ENCODE measurements at places on chromosomes 4 and X.

- DNase-seq = no peak
Measured at GRCh38 chr4:134510544-134510943, 309.0 kb upstream of the PABPC4L start.

DNA sequence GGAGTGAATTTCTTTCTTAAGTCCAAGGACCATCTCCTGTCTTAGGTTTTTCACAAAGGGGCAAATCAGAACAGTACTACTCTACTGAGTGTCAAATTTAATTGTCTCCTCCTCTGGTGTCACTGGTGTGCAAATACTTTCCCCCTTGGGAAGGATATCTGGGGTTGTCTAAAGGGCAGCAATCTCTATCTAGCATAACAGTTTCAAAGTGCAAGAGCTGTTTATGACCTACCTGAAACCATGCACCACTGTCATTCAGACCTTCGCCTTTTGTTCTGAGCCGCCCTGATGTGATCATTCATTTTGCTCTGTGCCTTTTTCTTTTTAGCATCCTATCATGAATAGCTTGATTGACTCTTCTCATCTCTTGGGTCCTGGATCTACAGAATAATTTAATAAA is 39.3 kb downstream of the IL1RAPL1 start:
- DNase-seq = no peak

DNA sequence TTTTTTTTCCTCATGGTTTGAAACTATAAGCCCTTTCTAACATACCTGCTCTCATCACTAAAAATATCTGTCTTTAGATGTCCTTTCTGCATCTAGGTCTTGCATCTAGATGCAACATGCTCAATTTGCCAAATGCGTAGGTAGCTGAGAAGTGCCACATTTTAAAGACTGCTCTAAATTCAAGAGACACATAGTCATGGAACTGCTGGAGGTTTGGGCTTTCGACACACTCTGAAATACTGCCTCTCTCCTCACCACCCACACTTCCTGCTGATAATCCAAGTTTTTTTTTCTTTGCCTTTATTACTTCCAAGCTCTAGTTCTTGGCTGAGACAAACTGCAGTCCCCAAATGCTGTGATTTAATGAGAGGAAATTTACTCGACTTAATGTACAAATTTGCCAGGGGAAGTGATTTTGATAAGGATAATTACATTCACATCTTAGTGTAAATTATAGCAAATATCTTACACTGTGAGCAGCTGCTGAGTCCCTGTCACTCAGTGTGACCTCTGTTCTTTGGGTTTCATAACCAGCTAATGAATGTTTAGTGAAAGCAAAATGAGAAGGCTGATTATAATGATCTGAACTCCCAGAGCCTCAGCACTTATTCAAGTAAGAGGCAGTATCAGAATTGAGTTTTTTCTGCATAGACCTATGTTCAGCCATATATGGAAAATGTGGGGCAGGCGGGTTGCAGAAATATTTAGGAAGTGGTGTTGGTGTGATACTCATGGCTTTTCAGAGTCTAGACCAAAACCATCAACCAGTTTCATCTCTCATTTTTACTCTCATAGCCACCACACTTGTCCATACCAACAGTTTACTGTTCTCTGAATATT is 31.3 kb downstream of the DRD5 start:
- no peak for DNase-seq

DNA sequence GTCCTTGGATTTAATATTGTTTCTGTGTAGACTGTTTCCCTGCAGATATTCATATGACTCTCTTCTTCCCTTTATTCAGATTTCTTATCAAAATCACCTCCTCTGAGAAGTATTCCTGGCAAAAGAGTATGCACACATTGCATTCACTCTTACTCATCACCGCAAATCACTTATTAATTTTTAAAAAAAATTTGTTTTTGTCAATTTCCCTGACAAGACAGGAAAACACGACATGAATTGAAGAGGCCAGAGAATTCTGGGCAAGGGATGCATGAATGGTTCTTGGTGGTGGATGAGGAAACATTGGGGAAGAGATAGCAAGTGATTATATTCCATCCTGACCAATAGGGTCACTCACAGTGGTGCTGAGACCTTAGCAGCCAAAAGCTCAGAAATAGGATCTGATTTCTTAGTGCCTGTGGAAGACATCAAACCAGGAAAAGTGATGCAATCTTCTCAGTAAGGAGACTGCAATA is 522.5 kb upstream of the AGA start:
- DNase-seq = no peak

- no peak for DNase-seq
Measured at GRCh38 chr4:78074759-78075158, 17.6 kb downstream of the FRAS1 start.

DNA sequence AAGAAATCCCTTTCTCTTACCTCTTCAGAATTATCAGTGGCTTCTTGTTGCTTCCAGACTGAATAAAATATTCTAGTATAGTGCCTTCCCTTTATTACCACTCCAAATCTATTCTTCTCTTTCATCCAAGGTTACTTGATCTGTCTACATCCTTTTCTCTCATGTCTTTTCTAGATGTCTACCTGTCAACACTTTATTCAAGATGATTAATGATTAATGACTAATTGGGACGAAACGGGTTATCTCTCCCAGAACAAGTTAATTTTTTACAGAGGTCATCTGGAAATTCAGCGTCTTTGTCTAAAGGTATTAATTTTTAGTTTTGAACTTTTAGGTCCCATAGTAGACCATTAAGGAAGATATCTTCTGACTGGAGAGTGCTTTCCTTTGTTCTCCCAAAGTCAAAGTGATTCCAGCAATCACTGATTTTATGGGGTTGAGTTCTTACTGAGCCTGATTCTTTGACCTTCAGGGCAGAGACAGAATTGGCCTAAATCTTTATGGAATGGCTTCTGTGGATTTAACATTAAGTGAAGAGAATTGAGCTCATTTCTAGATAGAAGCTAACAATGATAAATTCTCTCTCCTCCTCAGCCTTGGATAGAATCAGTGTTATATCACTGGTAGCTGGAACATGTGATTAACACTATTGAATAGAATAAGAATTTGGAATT is 335.4 kb upstream of the TEX13C start:
- no peak for DNase-seq

DNA sequence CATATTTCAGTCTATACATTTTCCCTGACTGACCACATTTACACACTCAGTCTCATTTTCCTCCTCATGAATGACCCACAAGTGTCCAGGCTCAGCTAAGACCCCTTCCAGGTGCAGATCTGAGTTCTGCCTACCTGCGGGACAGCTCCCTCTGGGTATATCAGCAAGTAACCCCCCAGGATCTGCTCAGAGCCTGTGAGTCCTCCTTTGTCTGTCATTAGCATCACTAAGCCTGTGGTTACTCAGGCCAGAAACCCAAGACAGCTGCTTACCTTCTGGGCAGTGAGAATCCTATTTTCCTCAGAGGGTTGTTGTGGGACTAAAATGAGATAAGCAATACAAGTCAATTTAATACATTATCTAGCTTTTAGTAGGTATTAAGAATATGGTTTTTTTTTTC is 487.6 kb upstream of the BOD1L1 start:
- DNase-seq = no peak

- no peak for DNase-seq
Measured at GRCh38 chr4:54632537-54632936, 25.2 kb upstream of the KIT start.

- DNase-seq = no peak
Measured at GRCh38 chr4:138241281-138242075, 671 bp downstream of the SLC7A11 start.

GRCh38 chrX:151692825-151693224 is 2.4 kb upstream of the PRRG3 start:
- DNase-seq = no peak

DNA sequence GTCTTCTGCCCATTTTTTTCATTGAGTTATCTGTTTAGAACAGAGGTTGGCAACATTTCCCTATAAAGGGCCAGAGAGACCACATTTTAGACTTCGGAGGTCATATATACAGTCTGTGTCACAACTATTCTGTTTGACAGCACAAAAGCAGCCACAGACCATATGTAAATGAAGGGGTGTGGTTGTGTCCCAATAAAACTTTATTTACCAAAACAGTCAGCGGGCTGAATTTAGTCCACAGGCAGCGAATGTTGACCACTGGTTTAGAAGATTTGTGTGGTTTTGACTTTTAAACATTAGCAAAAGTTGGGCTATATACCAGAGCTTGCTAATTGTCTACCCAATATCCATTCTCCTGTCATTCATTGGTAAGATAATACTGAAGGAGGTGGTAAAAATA is 150.8 kb downstream of the AMELX start:
- no peak for DNase-seq

DNA sequence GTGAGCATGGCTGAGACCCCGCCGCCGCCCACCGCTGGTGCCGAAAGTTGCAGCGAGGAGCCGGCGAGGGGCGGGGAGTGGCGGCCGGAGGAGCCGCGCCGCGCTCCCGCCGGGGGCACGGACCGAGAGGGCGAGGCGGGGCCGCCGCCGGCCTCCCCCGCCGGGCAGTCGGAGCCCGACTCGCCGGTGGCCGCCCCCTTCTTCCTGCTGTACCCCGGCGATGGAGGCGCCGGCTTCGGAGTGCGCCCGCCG is 16.5 kb downstream of the UTP3 start:
- no peak for DNase-seq

DNA sequence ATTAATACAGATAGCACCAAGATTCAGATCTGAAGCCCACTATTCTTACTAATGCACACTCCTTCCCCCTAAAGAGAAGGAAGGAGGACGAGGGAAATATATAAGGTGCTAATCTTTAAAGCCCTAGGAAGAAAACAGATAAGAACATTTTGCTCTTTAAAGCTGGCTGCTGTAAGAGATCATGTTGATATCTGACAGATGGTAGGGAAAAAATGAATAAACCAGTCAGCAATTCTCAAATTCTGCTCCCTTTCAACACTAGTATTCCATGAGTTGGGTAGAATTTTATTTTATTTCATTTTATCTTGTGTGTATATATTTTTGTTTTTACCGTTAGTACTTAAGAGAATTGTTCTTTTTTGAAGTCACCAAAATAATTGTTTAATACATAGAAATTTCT is 19.2 kb downstream of the OTC start:
- DNase-seq = no peak

DNA sequence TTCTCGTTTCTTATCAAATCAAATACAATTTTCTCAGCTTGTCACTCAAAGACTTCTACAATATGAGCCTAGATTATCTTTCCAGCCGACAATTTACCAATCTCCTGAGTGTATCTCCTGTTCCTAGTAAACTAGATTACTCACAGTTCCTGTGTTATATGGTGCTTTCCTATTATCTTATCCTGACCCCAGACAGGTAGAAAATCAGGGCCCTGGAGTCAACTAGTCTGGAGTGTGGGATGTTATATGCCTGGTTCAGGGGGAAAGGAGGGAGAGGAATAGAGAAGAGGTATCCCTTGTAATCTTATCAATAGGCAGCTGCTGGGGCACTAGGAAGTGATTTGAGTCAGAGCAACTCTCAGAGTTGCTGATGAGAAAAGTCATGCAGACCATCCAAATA is 127.1 kb downstream of the SLC7A11 start:
- no peak for DNase-seq

- no peak for DNase-seq
Measured at GRCh38 chr4:165553221-165553810, 174.5 kb downstream of the CPE start.

GRCh38 chrX:34764852-34765361 is 107.8 kb upstream of the TMEM47 start:
- no peak for DNase-seq

- DNase-seq = no peak
Measured at GRCh38 chr4:73892966-73893365, 23.8 kb downstream of the CXCL1 start.

DNA sequence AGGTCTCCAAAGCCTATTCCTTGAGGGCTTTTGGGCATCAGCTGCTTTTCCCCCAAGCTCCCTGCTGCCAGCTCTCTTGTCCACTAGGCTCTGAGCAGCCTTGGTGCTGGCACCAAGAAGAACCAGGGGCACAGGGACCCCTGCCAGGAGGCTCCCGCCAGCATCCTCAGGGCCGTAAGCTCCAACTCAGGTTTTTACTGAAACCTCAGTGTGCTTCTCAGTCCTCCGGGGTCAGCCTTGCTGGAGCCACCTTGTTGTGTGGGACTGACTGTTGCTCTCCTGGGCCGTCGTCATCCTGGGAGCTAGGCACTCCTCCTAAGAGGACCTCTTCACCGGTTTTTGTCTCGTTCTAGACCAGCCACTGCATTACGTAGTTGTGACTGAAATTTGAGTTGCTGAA is 38.9 kb downstream of the NOP14 start:
- no peak for DNase-seq

GRCh38 chr4:34037280-34037679 is 2207.0 kb downstream of the ARAP2 start:
- no peak for DNase-seq

DNA sequence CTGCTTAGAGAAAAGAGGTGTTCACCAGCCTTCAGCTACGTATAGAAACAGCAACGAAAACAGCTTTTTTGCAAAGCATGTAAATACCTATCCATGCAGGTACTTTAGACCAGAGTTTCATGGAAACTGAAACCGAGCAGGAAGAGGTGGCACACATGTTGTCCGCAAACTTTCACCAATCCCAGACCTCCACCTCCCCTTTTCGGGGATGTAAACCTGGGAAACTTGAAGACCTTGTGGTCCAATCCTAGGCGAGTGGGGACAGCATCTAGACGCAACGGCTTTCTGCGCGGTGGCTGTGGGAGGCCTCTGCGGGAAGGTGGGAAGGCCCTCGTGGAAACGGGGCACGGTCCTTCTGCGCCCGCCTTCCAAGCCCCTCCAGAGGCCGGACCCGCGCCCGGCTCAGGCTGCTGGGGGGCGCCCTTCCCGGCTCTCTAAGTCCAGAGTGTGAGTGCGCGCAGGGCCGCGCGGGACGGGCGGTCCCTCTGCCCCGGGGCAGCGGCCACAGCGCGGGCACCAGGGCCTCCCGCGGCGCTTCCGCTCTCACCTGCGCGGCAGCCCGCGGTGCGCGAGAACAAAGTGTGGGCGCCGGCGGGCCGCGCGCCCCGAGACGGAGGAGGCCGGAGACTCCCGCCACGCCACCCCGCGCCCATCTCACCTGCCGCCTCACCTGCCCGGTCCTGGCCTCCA is 830 bp upstream of the SHROOM2 start:
- DNase-seq = no peak

GRCh38 chr4:48467442-48467841 is 15.7 kb upstream of the SLC10A4 start:
- DNase-seq = no peak

GRCh38 chrX:133085785-133086184 is 11.1 kb downstream of the USP26 start:
- DNase-seq = no peak

DNA sequence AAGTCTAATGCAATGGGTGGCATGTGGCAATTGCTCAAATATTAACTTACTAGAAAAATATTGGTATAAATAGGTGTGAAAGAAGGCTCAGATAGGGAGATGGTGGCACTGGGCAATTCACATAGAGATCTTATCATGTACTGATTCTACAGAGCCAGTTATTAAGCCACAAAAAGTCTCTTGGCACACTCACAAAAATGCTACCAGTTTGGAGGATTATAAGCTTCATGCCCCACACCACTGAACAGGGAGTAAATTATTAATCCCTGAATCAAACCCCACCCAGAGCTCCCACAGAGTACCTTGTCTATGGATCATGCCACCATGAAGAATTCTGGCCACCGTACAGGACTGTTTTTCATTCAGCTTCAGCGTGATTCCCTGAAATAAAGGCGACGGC is 13.8 kb downstream of the MPP1 start:
- DNase-seq = no peak

GRCh38 chrX:154082396-154083125 is 15.0 kb downstream of the MECP2 start:
- no peak for DNase-seq
